ENCODE measurements at places on chromosomes 4 and X.

- DNase-seq: no peak
Observed at GRCh38 chr4:2290974-2291704, 29.2 kb upstream of the MXD4 start.

- no peak for DNase-seq
Observed at GRCh38 chr4:793093-793861, 32.7 kb downstream of the CPLX1 start.

- no peak for DNase-seq
Observed at GRCh38 chrX:152821145-152821765, 9.3 kb downstream of the CETN2 start.

- no peak for DNase-seq
Observed at GRCh38 chr4:100317032-100317864, 127.0 kb upstream of the DDIT4L start.

DNA sequence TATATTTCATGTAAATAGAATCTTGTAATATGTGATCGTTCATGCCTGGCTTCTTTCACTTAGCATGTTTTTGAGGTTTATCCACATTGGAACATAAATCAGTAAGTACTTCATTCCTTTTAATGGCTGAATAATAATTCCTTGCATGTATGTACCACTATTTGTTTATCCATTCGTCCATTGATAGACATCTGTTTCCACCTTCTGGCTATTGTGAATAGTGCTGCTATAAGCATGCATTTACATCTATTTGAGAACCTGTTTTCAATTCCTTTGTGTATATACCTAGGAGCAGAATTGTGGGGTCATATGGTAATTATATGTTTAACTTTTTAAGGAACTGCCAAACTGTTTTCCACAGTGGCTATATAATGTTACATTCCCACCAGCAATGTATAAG, 356.7 kb upstream of the DIPK2B start:
- no peak for DNase-seq
